Stimulated activated CD8-positive, alpha-beta memory T cell treated with anti-CD3 and anti-CD28 coated beads, Interleukin-4, amount 100 ng/mL, for 1 hour (primary cell): ENCODE measurements at places on chromosomes 16 and 17.

GRCh38 chr17:80327518-80327917, 66.9 kb downstream of the RNF213 start:
- no peak for DNase-seq

DNA sequence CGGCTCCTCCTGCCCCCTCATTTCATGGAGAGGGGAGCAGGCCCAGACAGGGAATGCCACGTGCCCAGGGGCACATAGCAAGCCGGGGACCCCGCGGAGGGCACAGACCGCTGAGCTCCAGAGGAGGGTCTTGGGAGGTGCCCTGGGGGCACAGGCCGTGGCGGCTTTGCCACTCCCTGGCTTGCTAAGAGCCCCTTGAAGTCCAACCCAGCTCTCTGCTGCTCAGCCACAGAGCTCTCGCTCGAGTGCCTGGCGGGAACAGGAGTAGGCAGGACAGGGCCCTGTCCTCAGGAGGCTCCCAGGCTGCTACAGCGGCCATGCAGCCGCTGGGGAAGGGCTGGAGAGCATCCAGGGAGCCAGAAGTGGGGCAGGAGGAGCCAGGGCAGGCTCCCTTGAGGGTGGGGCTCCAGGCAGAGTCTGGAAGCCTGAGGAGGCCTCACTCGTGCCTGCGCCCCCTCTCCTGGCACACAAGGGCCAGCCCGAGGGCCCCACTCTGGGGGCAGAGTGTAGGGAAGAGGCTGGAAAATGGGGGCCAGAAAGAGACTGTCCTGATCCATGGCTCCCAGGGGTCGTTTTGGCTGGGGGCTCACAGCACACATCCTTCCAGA, 4.4 kb upstream of the RAB26 start:
- no peak for DNase-seq

DNA sequence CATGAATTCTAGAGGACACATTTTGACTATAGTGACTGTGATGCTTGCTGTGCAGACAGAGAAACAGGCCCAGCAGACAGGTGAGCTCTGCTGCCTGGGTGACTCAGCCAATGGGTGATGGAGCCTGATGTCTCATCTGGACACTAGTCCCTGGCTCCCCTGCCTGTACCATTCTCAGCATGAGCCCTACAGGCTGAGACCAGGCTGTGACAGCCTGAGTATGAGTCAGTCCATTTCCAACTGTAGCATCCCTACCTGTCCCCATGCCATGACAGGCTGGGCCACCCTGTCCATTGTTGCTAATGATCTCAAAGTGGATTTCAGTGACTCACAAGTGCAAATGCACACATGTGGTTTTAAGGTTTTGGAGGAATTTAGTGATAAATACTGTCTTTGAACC, 102.5 kb upstream of the EEF2KMT start:
- DNase-seq, result no peak

GRCh38 chr17:15442311-15443180, 24.9 kb downstream of the CDRT4 start:
- no peak for DNase-seq

DNA sequence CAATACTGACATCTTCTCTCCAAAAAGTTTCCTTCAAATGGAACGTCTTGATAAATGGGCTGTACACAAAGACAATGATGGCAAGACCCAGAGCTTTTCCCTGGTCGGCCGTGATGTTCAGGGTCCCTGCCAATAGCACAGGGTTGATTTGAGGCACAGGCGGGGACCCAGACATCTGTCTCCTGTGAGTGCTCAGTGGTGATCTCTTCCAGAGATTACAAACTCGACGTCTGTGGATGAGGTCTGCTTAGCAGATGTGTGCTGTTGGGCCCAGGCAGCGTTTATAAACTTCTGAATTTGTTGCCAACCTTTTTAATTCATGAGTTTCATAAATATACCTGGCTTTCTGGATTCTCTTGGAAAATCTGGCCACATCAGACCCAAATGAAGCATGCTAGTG, 14.9 kb downstream of the CPPED1 start:
- no peak for DNase-seq

DNA sequence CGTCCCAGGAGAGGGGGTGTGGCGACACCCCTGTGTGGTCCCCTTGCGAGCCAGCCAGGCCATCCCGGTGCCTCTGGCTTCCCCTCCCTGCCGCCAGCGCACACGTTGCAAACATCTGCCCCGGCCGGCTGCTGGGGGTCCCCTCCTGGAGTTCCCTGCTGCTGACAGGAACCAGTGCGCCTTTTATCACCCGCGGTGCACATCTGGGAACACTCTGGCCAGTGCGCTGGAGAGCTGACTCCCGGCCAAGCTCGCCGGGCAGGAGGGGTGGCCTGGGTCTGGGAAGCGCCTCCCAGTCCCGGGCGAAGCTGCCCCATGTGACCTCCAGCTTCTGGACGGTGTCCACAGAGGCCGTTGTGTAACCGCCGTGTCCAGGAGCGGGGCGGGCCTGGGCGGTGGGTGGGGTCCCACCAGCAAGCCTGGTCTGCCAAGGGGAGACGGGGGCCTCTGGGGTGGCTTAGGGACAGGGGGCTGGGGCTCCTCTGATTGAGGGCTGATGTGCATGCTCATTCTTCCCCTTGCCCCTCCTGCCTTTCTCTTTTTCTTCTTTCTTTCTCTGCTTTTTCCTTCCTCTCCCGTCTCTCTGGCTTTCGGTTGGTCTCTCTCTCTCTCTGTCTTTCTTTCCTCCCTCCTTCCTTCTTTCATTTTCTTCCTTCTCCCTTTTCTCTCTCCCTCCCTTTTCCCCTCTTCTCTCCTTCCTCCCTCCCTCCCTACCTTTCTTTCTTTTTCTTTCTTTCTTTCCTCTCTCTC, 25.2 kb upstream of the CIBAR2 start:
- DNase-seq, result no peak

DNA sequence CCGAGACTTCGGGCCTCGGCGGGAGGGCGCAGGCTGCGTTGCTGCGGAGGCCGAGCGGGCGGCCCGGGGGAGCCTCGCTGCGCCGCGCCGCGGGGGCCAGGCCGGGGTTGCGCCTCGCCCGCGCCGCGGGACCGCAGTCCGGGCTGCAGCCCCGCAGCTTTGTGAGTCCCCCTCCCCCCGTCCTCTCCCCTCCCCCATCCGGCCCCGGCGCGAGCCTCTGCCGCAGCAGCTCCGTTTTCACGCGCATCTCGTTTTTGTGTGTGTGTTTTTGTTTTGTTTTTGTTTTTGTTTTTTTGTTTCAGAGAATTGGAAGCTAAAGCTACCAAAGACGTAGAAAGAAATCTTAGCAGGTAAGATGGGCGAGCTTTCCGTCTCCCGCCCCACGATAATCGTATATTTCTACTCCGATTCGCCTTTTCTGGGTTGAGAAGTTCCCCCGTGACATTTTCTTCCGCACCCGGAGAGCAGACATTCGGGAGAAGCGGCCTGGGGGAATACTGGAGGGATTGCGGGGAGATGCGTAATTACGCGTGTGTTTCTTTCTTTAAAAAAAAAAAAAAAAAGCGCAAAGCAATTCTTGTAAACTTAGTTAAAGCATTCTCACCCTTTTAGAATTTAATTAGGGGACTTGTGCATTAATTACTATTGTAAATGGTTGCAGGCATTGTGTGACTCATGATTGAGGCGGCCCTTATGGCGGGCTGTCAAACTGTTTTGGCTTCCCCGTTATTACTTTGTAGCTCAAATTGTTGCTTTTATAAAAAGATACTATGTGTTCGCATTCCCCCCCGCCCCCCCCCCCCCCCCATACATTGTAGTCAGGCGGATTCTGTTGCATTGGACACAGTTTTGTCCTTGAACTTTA, 732 bp downstream of the TNRC6A start:
- no peak for DNase-seq
